ENCODE measurements at places on chromosomes 4 and X. TPM values are rescaled to one million over a fixed set of nuclear protein-coding genes. Genes with fewer than 3 reads are reported as not detected.

RBM46 gene
- not detected for total RNA-seq

HADH gene
- 26.4 TPM for total RNA-seq

UGT2A3 gene
- not detected for total RNA-seq

MID1 gene
- 0.32 TPM for total RNA-seq

LRCH2 gene
- not detected for total RNA-seq

TBC1D9 gene
- total RNA-seq, result 252 TPM

FREM3 gene
- total RNA-seq, result not detected

ETDB gene
- total RNA-seq, result not detected

All from B cell (primary cell).